Midbrain (tissue), 1 donor: ENCODE measurements at places on chromosomes 2 and 18.

GRCh38 chr2:19282305-19282704, 76.1 kb downstream of the OSR1 start:
- DNase-seq, result no peak

DNA sequence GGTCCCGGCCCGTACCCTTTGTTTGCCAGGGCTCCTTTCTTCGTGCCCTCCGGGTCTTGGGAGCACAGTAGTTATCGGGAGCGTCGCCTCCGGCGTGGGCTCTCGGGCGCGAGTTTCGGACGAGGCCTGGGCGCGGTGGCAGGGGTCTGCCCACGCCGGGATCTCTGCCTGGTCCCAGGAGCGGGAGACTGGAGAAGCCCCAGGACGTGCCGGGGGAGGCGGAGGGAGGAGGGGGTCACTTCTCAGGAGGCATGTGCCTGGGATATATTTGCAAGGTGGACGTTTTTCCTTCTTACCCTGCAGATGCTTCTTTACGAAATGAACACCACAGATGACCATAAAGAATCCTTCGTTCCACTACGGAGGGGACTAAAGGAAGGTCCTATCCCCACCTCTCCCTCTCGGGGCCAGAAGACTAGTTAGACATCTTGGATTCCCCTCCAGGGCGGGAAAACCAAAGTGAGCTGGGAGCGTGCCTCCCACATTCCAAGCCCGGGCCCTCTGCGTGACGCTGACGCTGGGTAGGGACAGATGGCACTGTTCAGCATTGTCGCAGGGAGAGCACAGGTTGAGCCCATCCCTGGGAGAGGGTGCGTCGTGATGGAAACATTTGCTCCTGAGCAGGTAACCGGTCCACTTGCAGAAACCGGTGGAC, 483 bp upstream of the FHL2 start:
- no peak for DNase-seq

- no peak for DNase-seq
Measured at GRCh38 chr18:845152-845819, 33.2 kb upstream of the YES1 start.

GRCh38 chr2:49248506-49248905, 94.2 kb upstream of the FSHR start:
- no peak for DNase-seq

DNA sequence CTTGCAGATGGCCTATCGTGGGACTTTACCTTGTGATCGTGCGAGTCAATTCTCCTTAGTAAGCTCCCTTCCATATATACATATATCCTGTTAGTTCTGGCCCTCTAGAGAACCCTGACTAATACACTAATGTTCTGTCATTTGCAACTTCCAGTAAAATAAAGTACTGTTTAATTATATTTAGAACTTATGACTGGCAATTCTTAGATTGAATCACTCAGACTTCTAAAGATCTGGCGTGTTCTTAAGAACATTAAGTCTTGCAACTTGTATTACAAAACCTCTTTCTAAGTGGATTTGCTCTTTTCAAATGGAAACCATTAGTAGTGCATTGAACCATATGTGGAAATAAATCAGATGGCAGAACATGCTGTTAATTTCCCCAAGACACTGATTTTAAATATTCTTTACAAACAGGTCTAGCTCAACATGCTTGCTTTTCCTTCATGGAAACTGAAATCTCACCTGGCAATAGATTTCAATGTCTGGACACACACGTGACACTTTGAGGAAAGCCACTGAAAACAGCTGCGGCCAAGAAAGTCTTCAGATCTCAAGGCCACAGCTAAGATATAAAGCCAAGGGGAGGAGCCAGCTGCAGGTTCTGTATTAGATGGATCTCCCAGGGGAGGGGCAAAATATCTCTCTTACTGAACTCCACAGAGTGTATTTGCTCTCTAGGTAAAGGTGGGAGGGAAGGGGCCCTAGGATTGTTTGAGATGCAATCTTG, 50.6 kb downstream of the PMAIP1 start:
- no peak for DNase-seq

DNA sequence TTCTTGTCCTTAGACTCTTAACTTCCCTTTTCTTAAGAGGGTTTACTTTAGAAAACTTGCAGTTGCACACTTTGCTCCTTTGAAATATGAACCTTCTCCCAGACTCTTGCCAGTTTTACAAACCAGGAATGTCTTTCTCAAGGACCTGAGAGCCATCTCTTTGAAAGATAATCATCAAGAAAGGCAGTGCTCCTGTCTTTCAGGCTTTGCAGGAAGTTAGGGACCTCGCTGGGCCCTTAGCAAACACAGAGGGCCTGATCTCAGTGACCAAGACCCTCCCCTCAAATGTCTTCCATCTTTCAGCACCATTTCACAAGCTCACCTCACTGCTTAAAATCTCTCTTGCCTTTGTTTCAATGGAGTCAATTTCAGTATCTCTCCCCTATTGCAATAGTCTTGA, 32.0 kb upstream of the NYAP2 start:
- DNase-seq, result no peak

DNA sequence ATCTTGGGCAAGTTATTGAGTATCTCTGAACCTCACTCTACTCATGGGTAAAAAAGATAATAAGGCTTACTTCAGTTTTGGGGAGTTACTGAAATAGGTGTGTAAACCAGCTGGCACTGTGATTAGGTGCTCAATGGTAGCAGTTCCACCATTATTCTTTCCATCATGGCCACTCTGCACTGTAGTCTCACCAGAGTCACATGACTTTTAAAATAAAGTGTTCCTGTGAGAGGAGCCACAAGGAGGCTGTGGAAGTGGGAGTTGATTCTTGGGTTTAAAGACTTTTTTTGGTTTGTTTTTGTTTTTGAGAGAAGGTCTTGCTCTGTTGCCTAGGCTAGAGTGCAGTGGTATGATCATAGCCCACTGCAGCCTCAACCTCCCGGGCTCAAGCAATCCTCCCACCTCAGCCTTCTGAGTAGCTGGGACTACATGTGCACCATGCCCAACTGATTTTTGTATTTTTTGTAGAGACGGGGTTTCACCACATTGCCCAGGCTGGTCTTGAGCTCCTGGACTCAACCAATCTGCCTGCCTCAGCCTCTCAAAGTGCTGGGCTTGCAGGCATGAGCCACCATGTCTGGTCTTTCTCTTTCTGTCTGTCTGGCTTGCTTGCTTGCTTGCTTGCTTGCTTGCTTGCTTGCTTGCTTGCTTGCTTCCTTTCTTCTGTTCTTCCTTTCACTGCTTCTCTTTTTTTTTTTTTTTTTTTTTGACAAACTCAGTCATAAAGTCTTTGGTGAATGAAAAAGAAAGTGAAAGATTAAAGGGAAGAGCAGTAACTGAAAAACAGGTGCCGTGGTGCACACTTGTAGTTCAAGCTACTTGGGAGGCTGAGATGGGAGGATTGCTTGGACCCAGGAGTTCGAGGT, 21.2 kb upstream of the ACVR1 start:
- DNase-seq, result no peak

GRCh38 chr2:55965966-55966365, 42.4 kb upstream of the EFEMP1 start:
- no peak for DNase-seq

DNA sequence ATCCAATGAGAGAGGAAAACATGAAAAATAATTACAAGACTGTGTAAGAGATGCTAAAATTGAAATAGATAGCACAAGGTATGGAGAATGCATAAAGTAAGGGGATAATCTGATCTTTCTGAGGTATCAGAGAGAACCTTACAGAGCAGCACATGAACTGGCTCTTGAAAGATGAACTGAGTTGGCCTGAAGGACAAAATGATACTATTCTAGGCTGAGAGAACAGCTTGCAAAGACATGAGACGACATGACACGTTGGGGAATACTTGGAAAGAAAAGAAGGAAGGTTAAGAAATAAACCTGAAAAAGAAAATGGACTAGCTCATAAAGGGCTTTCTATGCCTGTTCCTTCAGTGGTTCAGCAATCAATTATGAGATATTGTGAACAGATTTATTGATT, 152.7 kb upstream of the MYO3B start:
- no peak for DNase-seq

DNA sequence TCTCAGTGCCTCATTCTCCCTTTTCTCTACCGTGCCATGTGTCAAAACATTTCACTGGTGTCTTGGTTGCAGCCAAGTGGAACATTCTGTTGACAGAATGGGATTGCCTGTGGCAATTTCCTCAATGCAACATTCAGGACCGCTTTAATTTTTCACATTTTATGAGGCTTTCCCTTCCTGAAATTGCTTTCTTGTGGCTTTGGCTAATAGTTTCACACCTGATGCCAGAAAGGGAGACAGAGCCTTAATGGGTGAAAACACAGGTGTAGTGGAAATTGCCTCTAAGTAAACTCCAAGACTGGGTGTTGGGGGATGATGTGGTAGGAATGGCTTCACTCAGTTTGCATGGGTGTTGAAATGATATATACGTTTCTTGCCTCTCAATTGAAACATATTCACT, 278.3 kb downstream of the TSN start:
- no peak for DNase-seq

DNA sequence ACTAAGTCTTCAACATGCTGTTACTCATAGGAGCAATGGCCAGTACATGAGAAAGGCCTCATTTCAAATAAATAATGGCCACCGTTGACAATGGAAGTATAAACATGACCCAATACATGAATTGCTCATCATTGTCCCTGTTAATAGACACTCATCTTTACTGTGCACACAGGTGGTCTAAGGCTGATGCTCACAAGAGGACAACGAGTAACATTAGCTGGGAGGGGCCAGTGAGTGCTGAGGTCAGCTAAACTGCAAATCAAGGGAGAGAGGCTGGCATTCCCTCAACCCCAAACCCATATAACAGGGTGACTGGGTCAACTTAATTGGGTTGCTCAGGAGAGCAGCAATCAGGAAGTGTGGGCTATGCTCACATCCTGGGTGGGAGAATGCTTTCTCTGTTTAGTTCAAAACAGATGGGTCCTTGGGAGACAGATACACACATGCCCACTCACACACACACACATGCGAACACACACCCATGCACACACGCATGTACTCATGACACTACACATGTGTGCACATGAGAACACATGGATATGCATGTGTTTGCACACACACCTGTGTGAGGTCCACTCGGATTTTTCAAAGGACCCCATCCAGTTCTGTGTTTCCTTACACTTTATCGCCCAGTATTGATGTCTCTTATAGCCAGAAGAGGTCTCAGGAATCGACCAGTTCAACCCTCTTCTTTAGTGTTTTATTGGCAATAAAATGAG, 172.0 kb downstream of the INHBB start:
- DNase-seq, result no peak

DNA sequence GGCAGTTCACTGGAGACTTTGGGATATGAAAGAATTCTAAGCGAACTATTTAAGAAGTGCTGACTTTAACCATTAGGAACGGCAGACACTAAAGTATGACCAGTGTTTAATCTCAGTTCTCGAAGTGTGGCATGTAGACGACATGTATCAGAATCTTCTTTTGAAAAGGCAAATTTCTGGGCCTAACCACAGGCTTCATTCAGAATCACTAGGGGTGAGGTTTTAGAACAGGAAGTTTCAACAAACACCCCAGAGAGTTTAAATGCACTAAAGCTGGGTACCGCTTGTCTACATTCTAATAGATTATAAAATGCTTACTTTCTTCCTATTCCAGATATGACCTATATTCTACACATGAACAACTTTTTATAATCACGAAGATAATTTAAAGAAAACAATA, 180.3 kb downstream of the ANKRD44 start:
- DNase-seq, result no peak

GRCh38 chr2:72222829-72223564, 75.3 kb upstream of the CYP26B1 start:
- DNase-seq, result no peak

DNA sequence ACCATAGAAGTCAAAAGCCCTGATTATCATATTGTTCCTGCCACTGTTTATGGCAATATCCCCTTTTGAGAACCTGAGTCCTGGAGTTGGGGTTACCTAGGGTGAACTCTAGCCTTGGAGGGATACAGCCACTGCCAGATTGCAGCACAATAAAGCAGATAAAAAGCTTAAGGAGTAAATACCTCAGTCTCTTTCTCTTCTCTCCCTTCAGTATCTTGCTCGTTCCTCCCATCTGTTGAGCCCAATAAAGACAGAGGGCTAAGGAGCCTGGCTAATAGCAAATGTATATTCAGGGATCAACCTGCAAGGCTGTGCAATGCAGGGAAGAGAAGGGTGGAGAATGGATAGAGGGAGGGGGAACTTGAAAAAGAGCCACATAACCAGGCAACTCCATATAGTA, 8.0 kb upstream of the DPP4 start:
- DNase-seq, result no peak

DNA sequence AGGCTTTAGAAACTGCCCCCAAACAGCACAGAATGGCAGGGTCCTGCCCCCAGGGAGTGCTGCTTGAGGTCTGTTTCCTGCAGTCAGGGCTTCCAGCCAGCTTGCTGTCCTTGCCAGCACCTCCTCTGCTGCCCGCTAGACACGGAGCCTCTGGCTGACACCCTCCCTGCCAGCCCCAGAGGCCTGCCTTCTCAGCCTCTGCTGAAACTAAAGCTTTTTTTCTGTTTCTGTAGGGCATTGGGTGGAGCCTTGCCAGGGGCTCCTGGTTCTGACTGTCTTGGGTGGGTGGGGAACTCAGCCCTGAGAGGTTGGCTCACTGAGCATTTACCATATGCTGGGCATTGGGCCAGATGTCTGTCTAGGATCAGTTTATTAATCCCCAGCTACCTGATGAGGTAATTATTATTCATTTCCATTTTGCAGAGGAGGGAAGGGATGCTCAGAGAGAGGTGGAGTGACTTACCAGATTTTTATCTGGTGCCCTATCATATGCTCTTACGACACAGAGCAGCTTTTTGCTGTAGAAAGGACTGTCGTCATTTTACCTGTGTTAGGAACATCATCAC, 35.4 kb downstream of the INPP4A start:
- DNase-seq, result peak; percentile 45

- DNase-seq, result no peak
Measured at GRCh38 chr2:147025646-147026585, 818.9 kb upstream of the ACVR2A start.

DNA sequence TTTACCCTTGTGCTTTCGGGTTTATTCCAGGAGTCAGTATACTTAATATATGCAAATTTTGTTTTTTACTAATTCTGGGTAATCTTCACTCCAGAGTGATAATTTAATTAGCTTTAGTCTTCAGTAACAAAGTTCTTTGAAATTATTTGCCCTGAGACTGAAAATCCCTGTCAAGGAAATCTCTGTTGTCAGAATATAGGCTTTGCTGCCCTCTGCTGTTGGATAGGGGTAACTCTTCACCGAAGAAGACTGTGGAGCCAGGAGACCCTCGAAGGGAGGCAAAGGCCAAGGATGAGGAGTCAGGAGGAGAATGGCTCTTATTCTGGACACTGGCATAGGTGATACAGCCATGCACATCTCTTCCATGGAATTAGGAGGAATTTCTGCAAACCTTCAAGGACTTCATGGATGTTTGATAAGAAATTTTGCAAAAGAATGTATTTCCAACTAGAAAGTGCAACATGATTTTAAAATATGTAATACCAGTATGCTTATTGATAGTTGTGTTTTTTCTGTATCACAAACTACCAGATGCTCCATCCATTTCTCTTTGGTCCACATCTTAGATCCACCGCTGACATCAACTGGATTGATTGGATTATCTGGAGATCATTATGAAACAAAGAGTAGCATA, 182.3 kb downstream of the RDH14 start:
- peak; percentile 43 for DNase-seq

DNA sequence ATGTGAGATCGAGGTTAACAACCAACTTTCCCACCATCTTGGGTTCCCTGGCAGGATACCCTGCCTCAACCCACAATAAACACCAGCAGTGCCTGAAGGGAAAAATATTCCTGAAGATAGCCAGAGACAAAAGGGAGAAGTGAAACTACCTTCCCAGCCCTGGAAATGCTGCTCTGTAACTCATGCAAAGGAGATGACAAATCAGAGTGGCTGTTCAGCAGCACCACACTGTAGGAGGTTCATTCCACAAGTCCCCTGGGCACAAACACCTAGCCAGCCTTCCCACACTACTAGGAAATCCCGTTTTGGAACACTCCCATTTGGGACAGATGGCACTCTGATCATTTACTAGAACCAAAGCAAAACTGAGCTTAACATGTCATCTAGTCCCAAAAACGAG, 190.7 kb upstream of the RBBP8 start:
- DNase-seq, result no peak
